ENCODE measurements at places on chromosomes 2 and 18.

DNA sequence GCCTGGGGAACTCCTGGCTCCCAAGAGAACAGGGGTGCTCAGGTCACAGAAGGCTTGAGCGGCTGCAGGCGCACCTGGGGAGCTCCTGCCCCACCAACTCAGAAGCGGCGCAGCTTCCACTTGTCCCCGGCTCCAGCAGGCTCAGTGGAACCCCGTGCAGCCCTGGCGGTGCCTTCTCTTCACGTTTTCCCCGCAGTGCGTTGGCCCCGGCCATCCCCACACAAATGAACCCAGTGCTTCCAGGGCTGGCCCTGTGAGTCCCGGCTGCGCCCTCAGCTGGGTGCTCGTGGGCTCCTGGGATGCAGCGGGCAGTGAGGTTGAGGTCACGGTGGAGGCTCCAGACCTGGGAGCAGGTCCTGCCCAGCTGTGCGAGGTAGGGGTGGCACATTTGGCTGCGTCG, 17.9 kb upstream of the MBD2 start:
- DNase-seq: no peak

DNA sequence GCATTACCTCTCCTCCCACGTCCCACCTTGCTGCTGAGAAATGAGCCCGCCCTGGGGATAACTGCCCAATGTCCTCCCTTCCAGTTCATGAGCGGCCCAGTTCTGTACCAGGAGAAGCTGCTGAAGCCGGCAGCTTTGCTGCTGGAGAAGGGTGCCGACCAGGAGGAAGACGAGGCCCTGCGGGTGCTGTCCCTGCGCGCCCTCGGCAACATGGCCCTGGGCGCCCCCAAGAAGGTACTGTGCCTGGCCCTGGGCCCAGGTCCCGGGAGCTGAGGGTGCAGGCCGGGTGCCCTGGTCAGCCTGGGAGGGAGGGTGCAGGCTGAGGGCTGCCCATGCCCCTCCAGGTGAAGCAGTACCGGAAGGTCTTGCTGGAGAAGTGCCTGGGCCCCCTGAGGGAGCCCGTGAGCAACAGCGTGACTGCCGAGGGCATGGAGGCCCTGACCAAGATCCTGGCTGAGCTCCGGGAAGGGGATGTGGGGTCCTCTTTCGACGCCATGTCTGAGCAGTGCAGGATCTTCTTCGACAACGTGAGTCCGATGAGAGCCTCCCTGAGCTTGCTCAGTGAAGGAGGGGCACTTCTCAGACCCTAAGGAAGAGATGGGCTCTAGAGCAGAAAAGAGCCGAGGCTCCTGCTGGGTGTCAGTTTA, 25.7 kb downstream of the HJURP start:
- no peak for DNase-seq

DNA sequence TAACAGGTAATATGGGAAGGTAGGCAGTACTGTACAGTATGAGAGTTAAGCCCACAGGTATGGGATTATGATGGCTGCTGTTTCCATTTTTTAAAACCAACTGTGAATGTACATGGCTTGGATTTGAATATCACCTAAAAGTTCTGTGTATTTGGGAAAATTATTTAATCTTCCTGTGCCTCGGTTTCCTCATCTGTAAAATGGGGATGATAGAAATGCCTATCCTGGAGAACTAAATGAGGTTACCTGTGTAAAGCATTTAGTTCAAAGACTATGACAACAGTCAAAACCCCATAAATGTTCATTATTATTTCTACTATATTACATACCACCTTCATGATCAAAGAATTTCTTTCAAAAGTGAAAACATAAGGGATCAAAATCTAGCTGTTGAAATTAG, 3.6 kb downstream of the KLHL41 start:
- DNase-seq: no peak

- DNase-seq: no peak
Observed at GRCh38 chr18:63096327-63096874, 223.2 kb downstream of the BCL2 start.

GRCh38 chr2:137873536-137874244, 90.6 kb upstream of the HNMT start:
- no peak for DNase-seq

- DNase-seq: no peak
Observed at GRCh38 chr18:74418023-74418422, 39.1 kb downstream of the DIPK1C start.

DNA sequence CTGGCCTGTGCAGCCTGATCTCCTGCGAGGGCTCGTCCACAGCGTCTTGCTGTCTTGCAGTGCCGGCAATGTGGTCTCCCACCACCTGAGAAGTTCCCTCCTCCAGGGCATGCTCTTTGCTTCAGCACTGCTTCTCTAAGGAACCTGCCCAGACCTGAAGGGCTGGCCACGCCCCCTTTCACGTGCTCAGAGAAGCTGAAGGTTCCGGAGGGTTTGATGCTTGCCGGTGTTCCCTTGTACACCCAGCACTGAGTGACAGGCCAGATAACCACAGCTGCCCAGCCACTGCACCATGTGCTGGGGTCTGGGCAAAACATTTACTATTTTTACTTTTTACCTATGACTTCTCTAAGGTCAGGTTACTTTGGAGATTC, 1.7 kb upstream of the POLR2D start:
- peak; percentile 60 for DNase-seq

- DNase-seq: no peak
Observed at GRCh38 chr18:48195787-48196186, 213.4 kb downstream of the ZBTB7C start.

All from HL-60 (cell line).